ENCODE measurements at places on chromosomes 12 and 14. TPM values are rescaled to one million over a fixed set of nuclear protein-coding genes. Genes with fewer than 3 reads are reported as not detected.

Gene FSCB
- total RNA-seq = not detected

Gene ATP5F1B
- 1,051 TPM for total RNA-seq

Gene KIF5A
- total RNA-seq = 5.2 TPM

Gene DBX2
- not detected for total RNA-seq

Gene LBHD2
- total RNA-seq = not detected

Gene MYH6
- not detected for total RNA-seq

DNA sequence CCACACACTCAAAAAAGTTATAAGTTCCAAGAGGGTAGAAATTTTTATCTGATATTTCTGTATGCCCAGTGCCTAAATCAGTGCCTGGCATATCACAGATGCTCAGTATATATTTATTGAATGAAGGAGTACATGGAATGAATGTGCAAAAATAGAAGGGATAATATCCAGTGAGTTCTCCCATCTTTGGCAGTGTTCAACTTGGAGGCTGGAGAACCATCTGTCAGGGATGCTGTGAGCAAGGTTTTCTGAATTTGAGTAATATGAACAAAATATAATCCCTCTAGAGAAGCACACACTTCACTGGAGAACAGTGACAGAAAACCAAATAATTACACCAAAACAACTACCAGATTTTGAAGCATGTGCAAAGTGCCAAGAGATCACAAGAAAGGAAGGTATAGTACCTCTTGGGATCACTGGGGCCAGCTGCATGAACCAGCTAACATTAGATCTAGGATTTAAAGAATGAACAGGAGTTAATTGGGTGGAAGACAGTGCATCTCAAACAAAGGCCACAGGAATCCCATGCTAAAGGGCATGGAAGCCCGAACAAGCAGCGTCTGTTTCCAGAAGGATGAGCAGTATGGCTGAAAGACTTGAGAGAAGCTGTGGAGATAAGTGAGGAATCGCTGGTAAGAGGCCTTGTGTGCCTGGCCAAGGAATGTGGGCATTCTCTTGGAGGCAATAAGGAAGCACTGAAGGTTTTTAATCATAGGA is 11.5 kb downstream of the SLC8A3 start:
- no peak for DNase-seq
- H3K4me3 ChIP-seq = no peak overlapping the region
- no peak overlapping the region for H3K27ac ChIP-seq
- H3K36me3 ChIP-seq = no peaks in the 10 kb centered on the region

DNA sequence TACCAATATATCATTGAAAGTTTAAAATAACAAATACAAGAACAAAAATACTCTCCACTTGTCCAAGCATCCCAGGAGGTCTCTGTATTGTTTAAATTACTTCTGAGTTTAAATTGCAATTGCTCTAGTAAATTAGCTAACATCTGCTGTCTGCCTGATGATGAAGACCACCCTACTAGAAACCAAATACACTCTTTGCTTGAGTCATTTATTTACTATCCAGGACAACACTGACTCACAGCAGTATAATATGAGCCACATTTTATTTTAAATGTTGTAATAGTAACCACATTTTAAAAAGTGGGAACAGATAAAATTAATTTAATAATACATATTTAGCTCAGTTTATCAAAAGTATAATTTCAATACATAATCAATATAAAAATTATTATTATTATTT is 62.9 kb upstream of the EEA1 start:
- H3K27me3 ChIP-seq = no peaks in the 10 kb centered on the region
- no peaks in the 10 kb centered on the region for H3K4me1 ChIP-seq
- H3K4me3 ChIP-seq = no peak overlapping the region
- DNase-seq = no peak
- H3K36me3 ChIP-seq = no peaks in the 10 kb centered on the region

DNA sequence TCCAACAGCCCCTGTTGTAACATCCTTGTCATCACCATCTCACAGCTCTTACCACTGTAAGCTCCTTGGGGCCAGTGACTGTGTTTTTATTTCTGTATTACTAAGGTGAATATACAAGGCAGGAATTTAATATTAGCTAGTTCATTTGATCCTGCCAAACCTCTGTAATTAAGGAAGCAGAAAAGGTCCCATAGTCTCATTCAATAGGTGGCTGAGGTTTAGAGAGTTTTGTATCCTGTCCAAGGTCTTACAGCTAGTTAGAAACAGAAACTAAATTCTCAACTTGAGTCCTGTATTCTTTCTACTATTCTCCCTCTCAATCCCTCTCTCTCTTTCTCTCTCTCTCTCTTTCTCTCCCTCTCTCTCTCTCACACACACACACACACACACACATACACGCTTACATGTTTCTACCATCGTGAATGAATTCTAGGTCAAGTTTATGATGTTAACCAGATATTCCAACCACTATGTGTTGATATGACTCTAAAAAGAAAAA is 543 bp upstream of the GLIPR1 start:
- peaks cover 4% of the 10 kb centered on the region for H3K4me1 ChIP-seq
- no peak for DNase-seq

DNA sequence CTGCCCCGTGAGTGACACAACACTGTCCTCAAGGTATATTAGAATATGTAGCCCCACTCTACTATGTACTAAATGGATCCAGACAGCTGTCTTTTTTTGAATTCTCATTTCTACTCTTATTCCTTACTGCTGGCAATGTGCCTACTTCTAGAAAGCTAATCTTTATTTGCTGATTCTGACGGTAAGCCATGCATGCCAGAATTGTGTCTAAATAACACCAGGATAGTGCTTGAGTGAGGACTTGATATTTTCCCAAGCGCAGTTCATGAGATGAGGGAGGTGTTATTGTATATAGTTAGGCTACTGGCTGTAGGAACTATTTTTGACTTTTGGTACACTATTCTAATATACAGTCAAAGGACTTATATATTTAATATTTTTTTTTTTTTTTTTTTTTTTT is 316.2 kb upstream of the NAV3 start:
- no peak overlapping the region for H3K27ac ChIP-seq
- H3K27me3 ChIP-seq = no peaks in the 10 kb centered on the region
- no peaks in the 10 kb centered on the region for H3K36me3 ChIP-seq
- no peak for DNase-seq
- no peaks in the 10 kb centered on the region for H3K4me1 ChIP-seq
- no peak overlapping the region for H3K4me3 ChIP-seq

DNA sequence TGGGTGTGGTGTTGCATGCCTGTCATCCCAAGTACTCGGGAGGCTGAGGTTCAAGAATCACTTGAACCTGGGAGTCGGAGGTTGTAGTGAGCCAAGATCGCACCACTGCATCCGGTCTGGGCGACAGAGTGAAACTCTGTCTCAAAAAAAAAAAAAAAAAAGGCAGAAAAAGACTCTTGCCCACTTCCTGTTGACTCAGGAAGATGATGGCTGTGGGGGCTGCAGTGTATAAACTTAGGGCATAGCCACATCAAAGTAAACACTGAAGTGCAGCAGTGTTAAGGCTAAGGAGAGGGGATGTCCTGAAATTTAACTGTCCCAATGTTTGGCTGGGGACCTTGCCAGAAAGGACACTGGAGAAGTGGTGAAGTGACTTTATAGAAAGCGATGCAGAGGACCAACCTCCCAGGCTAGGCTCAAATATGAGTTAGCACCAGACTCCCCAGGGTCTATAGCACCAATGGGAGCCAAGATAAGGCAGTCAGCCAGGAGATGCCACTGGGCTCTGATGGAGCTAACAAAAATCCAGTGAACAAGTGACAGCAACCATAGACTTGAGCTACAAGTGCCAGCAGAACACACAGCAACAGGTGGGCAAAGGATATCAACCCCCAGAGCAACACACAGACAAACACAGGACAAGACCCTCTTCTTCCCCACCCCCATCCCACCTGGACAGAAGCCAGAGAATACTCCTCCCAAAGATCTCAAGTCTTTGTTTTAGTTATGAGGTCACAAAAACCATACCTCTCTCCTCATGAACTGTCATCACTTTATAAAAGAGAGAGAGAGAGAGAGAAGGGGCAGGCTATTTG is 28.0 kb downstream of the NELL2 start:
- no peaks in the 10 kb centered on the region for H3K36me3 ChIP-seq
- H3K4me1 ChIP-seq = no peaks in the 10 kb centered on the region
- DNase-seq = no peak
- no peak overlapping the region for H3K4me3 ChIP-seq

GRCh38 chr12:5295151-5295550 is 136.8 kb upstream of the NTF3 start:
- DNase-seq = no peak
- H3K4me3 ChIP-seq = no peak overlapping the region
- no peaks in the 10 kb centered on the region for H3K27me3 ChIP-seq
- H3K4me1 ChIP-seq = peaks cover 6% of the 10 kb centered on the region
- no peak overlapping the region for H3K27ac ChIP-seq

DNA sequence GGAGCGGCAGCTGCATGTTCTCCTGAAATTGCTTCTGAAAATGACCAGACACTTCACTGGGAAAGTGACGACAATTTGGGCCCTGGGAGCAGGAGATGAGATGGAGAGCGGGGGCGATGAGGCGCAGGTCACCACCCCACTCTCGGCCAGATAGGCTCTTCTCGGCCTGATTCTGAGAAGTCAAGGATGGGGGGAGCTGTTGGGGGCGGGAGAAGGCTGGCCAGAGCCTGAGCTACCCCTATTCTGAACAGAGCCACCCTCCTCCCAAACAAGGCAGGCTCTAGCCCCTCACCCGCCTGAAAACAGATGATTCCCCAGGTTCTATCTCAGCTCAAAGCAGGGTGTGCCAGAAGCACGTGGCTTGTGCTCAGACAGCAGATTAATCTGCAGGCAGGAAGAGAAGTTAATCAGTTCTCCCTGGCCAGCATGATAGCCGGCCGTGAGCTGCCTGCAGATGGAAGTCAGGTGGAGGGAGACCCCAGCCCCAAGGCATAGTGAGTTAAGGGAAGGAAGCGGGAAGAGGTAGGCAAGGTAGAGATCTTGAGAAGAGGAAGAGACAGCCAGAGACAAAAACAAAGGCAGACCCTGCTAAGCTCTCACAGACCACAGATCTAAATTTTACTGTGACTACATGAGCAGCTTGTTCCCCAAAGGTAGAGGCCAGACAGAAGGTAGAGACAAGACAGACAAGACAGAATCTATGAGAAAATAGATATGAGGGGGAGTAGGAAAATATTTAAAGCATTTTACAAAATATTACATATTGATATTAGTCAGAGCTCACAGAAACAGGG is 10.9 kb upstream of the TAC3 start:
- peaks cover 12% of the 10 kb centered on the region for H3K4me1 ChIP-seq
- H3K36me3 ChIP-seq = no peaks in the 10 kb centered on the region
- no peak for DNase-seq
- no peak overlapping the region for H3K27ac ChIP-seq

- no peaks in the 10 kb centered on the region for H3K27me3 ChIP-seq
- no peak for DNase-seq
- no peak overlapping the region for H3K4me3 ChIP-seq
- H3K36me3 ChIP-seq = no peaks in the 10 kb centered on the region
- H3K27ac ChIP-seq = no peak overlapping the region
- H3K4me1 ChIP-seq = no peaks in the 10 kb centered on the region
Observed at GRCh38 chr12:30151831-30152230, 368.1 kb upstream of the TMTC1 start.

DNA sequence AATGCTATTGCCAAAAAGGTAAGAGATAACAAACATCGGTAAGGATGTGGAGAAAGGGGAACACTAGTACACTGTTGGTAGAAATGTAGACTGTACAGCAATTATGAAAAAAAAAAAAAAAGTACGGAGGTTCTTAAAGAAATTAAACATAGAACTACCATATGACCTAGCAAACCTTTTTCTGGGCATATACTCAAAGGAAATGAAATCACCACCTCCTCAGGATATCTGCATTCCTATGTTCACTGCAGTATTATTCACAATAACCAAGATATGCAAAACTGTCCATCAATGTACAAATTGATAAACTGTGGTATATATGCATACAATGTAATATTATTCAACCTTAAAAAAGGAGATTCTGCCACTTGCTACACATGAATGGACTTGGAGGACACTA is 60.7 kb downstream of the INSM2 start:
- no peaks in the 10 kb centered on the region for H3K27me3 ChIP-seq
- H3K4me1 ChIP-seq = no peaks in the 10 kb centered on the region
- no peaks in the 10 kb centered on the region for H3K36me3 ChIP-seq

GRCh38 chr14:44412858-44413569 is 94.1 kb downstream of the FSCB start:
- no peaks in the 10 kb centered on the region for H3K4me1 ChIP-seq
- H3K27me3 ChIP-seq = no peaks in the 10 kb centered on the region
- H3K27ac ChIP-seq = no peak overlapping the region
- no peaks in the 10 kb centered on the region for H3K36me3 ChIP-seq
- no peak overlapping the region for H3K4me3 ChIP-seq

GRCh38 chr12:8455271-8455670 is 491 bp upstream of the CLEC6A start:
- H3K27ac ChIP-seq = no peak overlapping the region
- H3K4me3 ChIP-seq = no peak overlapping the region
- H3K36me3 ChIP-seq = no peaks in the 10 kb centered on the region
- no peaks in the 10 kb centered on the region for H3K4me1 ChIP-seq
- no peak for DNase-seq

- H3K27me3 ChIP-seq = no peaks in the 10 kb centered on the region
- no peaks in the 10 kb centered on the region for H3K4me1 ChIP-seq
- H3K4me3 ChIP-seq = no peak overlapping the region
- H3K36me3 ChIP-seq = no peaks in the 10 kb centered on the region
- no peak overlapping the region for H3K27ac ChIP-seq
- no peak for DNase-seq
Observed at GRCh38 chr14:72808564-72808963, 85.3 kb downstream of the DPF3 start.

DNA sequence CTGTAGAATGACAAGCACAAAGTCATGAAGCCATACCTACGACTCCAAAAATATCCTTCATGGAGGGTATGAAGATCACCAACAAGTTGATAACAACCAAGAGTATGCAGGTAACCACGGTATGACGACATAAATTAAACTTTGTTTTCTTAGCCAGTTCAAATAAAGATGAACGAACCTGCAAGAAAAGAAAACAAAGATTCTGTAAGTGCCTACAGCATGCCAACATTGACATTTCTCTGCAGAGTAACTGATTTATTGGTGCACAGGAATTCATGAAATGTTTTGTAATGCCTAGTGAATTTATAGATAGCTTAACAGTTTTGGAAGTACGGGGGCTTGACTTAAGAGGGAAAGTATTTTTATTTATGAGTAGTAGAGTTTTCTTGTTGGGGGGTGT is 71.0 kb downstream of the SLC38A1 start:
- no peak overlapping the region for H3K27ac ChIP-seq
- no peak overlapping the region for H3K4me3 ChIP-seq
- no peaks in the 10 kb centered on the region for H3K27me3 ChIP-seq
- no peak for DNase-seq
- H3K36me3 ChIP-seq = peaks cover 61% of the 10 kb centered on the region

DNA sequence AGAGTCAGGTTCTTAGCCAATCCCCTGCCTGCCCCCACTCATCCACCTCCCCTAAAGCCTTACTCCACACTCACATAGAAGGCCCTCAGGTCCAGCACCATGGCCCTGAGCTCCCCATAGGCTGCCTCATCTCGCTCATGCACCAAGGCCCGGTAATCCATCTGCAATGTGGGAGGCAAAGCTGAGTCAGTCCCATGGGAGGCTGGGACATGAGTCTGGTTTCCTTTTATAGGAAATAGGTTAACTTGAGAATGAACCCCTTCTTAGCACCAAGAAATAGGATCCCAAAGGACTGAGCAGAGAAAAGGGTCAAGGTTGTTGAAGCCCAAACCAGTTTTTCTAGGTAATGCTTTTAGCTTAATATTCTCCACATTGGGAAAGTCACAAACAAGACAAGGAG is 2.1 kb upstream of the EMC9 start:
- peaks cover 15% of the 10 kb centered on the region for H3K36me3 ChIP-seq
- no peak overlapping the region for H3K4me3 ChIP-seq
- H3K27ac ChIP-seq = no peak overlapping the region
- no peaks in the 10 kb centered on the region for H3K27me3 ChIP-seq

- no peaks in the 10 kb centered on the region for H3K27me3 ChIP-seq
- no peak overlapping the region for H3K27ac ChIP-seq
- DNase-seq = no peak
- H3K4me1 ChIP-seq = no peaks in the 10 kb centered on the region
Observed at GRCh38 chr12:129657179-129657578, 246.6 kb downstream of the TMEM132D start.

Measured in HCT116 (cell line).